Stimulated activated CD8-positive, alpha-beta memory T cell treated with anti-CD3 and anti-CD28 coated beads, Interleukin-15, amount 100 ng/mL, for 1 hour (primary cell): ENCODE measurements at places on chromosomes 2 and 18.

DNA sequence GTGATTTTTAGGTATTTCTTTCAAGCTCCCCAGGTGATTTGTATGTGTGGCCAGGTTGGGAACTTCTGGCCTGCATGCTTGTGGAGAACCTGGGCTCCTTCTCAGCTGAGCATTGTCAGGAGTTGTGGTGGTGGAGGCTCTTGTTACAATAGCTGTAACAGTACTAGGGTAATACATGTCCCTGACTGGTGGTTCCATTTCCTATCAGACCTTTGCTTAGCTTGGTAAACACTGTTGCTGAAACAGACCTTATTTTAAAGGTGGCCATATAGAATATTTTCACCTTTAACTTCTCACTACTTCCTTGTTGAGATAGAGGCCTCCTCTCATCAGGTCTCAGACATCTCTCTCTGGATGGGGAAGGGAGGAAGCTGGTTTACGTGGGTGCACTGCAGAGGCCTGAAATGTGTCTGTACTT is 79.2 kb downstream of the SETBP1 start:
- DNase-seq: no peak

DNA sequence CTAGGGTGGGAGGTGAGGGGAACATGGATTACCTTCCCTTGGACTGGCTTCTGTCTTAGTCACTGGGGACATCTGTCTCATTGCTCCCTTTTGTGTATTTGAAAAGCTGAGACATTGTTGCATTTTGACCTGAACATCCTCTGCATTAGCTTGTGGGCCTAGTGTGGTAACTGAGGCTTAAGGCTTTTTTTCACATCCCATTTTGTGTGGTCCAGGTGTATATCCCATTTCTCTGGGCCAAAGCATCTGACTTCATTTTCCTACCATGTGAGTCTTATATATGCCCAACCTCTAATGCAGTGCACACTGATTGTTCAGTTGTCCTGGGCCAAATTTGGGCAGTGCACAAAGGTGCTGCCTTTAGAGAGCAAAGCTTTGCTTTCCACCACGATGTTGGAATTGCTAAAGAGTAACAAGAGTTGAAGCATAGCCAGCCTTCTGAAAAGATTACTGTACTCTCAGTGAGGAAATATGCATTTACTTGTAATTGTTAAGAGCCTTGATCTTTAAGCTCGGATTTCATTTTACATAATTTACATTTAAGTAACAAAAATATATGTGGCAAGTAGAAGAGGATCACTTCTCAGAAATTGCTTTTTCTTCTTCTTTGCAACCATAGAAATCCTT is 13.3 kb downstream of the PRKCE start:
- DNase-seq: no peak

DNA sequence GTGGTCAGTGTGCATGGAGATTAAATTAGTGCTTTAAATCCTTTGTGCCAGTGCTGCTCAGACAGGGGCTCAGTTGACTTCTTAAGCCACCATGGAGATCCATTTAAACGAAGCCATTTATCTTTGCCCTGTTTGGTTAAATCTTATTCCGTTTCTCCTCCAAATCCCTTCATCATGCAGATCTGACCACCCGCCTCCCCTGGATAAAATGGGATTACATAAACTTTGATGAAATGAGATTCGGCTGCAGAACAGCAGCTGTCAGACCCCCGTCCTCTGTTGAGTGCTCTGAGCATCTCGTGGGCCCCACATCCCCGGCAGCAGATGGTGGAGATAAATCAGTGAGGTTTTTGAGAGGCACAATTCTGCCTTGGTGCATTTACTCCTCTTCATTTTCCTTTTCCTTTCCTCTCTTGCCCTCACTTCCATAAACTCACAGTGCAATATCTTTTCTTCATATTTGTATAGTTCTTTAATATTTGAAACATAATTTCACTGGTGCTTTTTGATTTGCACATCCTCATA is 84.4 kb upstream of the TWIST2 start:
- no peak for DNase-seq

DNA sequence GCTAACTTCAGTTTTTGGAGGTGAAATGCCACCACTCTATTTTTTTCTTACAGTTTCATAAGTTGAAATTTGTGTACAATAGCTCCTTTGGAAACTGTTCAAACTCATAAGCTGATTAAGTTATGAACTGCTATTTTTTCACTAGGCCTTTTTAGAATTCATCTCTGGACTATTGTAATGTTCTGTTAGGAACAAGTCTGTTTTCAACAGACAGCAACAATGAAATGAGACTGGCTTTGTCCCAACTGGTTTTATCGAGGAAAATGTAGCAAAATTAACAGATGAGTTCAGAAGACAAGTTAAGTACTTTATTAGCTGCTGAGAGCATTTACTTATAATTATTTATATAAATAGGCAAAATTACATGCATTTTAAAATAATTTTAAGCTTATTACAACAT is 310.6 kb downstream of the ZNF804A start:
- no peak for DNase-seq

DNA sequence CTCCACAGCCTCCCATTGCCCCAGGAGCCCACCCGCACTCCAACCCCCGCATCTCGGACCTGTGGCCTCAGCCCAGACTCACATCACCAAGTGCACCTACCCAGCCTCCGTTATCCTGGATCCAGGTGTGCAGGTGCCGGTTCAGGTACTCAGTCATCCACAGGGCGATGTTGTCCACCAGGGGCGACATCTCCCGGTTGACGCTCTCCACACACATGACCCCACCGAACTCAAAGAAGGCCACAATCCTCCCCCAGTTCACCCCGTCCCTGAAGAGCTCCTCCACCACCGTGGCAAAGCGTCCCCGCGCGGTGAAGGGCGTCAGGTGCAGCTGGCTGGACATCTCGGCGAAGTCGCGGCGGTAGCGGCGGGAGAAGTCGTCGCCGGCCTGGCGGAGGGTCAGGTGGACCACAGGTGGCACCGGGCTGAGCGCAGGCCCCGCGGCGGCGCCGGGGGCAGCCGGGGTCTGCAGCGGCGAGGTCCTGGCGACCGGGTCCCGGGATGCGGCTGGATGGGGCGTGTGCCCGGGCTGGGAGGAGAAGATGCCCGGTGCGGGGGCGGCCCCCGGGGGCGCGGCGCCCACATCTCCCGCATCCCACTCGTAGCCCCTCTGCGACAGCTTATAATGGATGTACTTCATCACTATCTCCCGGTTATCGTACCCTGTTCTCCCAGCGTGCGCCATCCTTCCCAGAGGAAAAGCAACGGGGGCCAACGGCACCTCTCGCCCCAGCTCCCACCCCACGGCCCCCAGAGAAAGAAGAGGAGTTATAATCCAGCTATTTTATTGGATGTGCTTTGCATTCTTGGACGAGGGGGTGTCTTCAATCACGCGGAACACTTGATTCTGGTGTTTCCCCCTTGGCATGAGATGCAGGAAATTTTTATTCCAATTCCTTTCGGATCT is 1.3 kb downstream of the BCL2 start:
- DNase-seq: peak; percentile 57

DNA sequence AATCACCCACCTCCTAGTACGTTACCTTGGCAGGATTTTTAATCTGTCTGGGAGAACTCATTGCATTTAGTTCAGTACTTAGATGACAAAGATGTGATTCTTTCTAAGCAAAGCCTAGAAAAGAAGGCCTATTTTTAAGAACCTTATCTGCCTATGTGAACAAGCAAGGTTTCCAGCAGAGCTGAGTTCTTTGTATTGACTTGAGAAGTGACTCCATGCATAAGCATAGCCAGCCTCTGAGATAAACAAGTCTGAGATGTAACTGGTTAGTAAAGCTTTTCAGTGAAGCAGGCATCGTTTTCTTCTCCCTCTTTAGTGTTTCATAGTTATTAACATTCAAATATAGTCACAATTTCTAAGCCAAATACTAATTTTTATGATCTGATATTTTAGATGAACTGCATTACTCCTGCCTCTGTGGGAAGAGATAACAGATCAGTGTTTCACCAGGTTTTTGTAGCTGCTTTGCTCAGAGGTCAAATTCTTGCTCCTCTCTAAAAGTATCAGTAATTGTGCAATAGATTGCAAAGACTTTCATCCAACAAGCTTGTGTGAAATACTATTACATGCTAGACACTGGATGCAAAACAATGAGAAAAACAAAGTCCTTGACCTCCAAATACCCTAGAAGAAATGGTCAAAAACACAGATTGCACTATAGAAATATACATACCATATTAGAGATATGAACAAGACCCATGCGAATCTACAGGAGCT is 107.8 kb downstream of the MBD2 start:
- DNase-seq: no peak

DNA sequence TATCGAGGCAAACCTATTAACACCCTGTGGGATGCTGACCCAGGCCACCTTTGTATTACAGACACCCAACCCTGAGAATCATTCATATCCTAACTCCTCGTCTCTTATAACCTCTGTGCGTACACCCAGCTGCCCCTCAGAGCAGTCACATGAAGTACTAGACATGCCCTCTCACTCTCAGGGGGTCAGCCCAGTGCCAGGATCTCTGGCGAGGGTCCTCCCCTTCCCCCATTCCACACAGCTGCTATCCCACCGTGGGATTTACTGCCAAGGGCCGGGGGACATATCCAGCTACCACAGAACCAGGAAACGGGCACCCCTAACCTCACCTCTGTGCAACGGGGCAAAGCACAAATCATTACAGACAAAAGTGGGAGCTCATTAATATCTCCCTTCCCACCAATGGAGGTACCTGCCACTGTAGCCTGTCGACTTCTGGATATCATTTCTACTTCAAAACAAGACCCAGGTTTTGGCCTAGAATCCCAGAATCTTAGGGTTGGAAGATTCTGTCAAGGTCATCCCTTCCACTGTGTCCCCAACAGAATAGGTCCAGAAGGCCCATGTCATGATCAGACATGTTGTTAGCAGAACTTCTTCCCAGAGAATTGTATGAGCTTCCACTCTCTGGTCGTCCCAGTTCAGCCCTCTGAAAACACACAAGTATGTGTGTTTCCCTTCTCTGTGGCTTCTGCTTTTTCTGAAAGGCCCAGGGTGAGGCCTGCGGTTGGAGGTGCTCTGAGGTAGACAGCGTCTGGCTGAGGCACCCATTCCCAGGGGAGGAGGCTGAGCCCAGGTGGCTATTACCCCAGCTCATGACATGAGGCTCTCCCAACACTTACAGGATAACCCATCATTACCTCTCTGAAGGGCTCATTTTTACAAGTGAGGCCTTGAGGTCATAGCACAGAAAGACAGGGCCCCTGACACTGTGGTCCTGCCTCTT is 1.7 kb downstream of the TMBIM1 start:
- no peak for DNase-seq

GRCh38 chr2:18046558-18047212 is 168.2 kb downstream of the KCNS3 start:
- DNase-seq: no peak

GRCh38 chr18:58495634-58496033 is 133.3 kb downstream of the ALPK2 start:
- no peak for DNase-seq

DNA sequence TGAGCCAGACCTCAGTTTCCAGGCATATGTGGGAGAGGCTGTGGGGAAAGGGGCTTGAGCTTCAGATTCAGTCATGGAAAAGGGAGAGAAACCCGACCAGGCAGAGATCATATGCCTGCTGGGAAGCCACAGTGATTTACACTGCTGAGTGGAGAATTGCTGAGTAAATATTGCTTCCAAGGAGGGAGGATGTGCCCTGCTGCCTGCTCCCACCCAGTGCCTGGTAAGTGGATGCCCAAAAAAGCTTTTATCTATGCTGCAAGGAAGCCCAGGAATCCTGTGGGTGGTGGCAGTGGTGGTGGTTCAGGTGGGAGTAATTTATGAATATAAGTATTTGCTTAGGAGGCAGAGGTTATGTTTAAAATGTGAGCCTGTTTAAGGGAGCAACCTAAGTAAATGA is 39.5 kb downstream of the INO80C start:
- no peak for DNase-seq

DNA sequence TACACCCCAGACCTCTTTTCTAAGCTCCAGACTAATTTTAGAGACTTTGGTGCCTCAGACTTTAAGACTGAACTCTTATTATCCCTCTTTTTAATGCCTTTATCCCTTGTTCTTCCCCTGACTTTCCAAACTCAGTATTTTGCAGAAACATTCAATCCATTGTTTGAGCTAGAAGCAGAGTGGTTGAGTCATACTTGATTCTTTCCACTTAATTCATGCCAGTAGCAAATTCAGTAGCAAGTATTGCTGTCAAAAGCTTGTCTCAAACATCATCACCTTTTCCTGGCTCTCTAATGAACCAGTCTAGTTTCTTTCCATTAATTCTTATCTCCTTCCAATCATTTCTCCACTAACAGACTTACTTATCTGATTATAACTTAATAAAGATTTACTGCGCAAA is 699.7 kb upstream of the ZNF804A start:
- no peak for DNase-seq

GRCh38 chr2:224404796-224405195 is 2.9 kb upstream of the FAM124B start:
- DNase-seq: no peak

GRCh38 chr2:64403426-64403825 is 50.5 kb upstream of the LGALSL start:
- no peak for DNase-seq

GRCh38 chr2:60318544-60318943 is 234.9 kb downstream of the BCL11A start:
- DNase-seq: no peak

GRCh38 chr2:107305966-107306365 is 420.0 kb upstream of the ST6GAL2 start:
- DNase-seq: no peak

GRCh38 chr2:9297156-9297555 is 90.5 kb downstream of the ASAP2 start:
- no peak for DNase-seq

- DNase-seq: no peak
Measured at GRCh38 chr2:176087330-176088047, 3.7 kb upstream of the EVX2 start.

GRCh38 chr2:232053777-232054176 is 92.3 kb downstream of the DIS3L2 start:
- no peak for DNase-seq

GRCh38 chr2:152894051-152894450 is 175.6 kb downstream of the ARL6IP6 start:
- DNase-seq: no peak

DNA sequence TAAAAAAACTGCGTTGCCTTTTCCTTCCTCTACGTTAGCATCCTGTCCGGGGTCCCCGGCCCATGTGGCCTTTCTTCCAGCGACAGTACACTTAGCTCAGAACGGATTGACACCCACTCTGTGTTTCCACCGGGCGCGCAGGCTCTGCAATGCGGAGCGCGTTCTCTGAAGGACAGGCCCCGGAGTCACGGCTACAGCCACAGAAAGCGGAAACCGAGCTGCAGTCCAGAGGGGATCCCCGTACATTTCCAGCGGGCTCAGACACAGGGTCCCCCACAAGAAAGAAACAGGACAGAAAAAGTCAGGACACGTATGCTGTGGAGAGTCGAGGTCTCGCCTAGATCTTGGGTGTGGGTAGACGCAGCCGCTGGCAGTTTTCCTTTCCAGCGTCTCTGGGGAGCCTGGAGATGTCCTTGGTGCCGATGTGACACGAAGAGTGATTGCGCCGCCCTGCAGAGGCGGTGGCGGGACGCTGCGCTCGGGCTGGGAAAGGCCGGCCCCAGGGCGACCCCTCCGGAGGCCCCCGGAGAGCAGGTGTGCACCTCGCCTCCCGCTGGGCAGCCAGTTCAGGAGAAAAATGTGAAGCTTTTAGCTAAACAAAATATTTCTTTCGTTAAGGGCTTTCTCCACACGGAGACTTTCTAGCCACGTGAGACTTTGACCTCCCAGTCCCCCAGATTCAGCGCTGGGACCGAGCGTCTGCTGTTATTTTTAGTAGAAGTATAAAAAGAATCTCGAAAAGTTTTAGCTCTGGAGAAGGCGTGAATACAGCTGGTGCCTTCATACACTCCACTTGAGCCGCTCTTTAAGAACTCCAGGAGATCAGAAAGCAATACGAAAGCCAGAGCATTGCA is 1.3 kb upstream of the ACKR3 start:
- no peak for DNase-seq
